Hematopoietic multipotent progenitor cell treated with erythropoietin and hydrocortisone succinate and interleukin-3 and kit ligand, for 15 days (in vitro differentiated cells): ENCODE measurements at places on chromosomes 5 and 9.

DNA sequence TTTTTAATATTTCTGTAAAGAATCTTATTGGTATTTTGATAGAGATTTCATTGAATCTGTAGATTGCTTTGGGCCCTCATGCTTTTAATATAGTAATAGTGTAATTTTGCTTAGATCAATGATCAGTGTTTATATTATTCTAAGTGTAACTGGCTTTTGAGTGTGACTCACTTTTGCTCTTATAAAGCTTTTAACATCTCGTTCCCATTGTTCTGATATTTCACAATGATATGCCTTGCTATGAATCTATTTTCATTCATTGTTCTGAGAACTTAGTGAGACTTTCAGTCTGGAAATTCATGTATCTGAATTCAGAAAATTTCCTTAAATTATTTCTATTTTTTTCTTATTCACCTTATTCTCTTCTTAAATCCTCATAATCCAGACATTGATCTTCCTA, 13.5 kb upstream of the MAMDC2 start:
- no peak for DNase-seq

GRCh38 chr5:43309637-43310036, 3.6 kb downstream of the HMGCS1 start:
- DNase-seq: no peak

- DNase-seq: no peak
These were observed 22.8 kb upstream of the GFPT2 start for GRCh38 chr5:180375955-180376354.

DNA sequence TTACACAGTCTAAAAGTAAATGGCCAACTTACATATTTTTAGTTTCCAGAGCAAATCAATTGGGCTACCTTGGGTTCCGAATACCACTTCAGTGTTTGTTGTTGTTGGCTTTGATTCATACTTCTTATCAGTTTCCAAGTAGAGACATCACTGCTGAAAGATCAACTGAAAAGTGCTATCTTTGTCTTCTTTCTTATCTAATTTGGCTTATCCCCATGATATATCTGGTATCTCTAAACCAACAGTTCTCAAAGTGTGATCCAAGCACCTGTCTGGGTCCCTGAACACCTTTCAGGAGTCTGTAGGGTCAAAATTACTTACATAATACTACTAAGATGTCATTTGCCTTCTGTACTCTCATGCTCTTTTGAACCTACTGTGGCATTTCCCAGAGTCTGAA, 200.0 kb downstream of the PARP8 start:
- DNase-seq: no peak

GRCh38 chr9:22416692-22417060, 29.9 kb upstream of the DMRTA1 start:
- no peak for DNase-seq

DNA sequence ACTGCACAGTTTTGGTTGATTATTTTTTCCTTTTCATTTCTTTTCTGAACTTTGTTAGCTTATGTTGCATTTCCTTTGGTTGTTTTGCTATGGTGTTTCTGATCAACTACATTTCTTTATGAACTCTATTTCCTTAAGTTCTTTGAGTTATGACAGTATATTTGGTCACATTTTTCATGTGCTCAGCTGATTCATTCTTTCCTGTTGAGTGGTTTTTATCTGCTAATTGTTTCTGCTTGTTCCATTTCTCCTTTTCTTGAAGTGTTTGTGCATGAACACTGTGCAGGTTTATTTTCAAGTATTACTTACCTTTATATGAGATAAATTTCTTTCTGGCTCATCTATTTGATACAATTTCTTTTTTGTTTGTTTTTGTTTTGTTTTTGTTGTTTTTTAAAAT, 50.9 kb upstream of the MACIR start:
- no peak for DNase-seq

DNA sequence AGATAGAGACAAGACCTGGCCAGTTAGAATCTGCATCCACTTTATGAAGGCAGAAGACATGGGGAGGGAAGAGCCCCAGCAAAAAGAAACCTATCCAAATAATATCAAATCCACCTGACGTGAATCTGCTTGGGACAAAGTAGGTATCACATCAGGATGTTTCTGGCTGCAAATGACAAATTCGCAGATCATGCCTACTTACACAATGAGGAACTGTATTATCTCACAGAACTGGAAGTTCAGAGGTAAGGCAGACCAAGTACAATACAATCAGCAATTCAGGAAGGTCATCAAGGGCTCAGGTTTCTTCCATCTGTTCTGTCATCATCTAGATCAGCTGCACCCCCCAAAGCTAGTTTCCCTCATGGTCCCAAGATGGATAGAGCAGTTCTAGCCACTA, 13.2 kb upstream of the NR4A3 start:
- no peak for DNase-seq
